Nasal cavity respiratory epithelium epithelial cell of viscerocranial mucosa (primary cell): ENCODE measurements at places on chromosomes 16 and 17. TPM values are rescaled to one million over a fixed set of nuclear protein-coding genes. Genes with fewer than 3 reads are reported as not detected.

The PRKCB gene
- under 0.01 TPM in 1 of 2 replicates, not detected in the other for total RNA-seq

The PYY gene
- total RNA-seq, result 0.68 TPM in 1 of 2 replicates, not detected in the other

The NUDT16L1 gene
- total RNA-seq, result 22.2 and 23.6 TPM in 2 replicates

The CACNG5 gene
- not detected in 2 replicates for total RNA-seq

The DCAKD gene
- 33.2 and 80.1 TPM in 2 replicates for total RNA-seq

The SLC13A2 gene
- 0.07 TPM in 1 of 2 replicates, not detected in the other for total RNA-seq

The CACNB1 gene
- 1.4 and 6.2 TPM in 2 replicates for total RNA-seq

The ELOB gene
- total RNA-seq, result 180 and 232 TPM in 2 replicates

The P2RX5 gene
- 1.4 and 4.3 TPM in 2 replicates for total RNA-seq

The WNT3 gene
- total RNA-seq, result 1.0 and 1.1 TPM in 2 replicates

The ASPA gene
- not detected in 2 replicates for total RNA-seq

The TM4SF5 gene
- total RNA-seq, result not detected in 2 replicates

The NPTX1 gene
- under 0.01 TPM in 1 of 2 replicates, not detected in the other for total RNA-seq

The LRRC36 gene
- not detected in 2 replicates for total RNA-seq

The ITGB4 gene
- 488 and 974 TPM in 2 replicates for total RNA-seq

The CYBA gene
- total RNA-seq, result 68.4 and 105 TPM in 2 replicates

The ABCC11 gene
- 0.21 and 0.34 TPM in 2 replicates for total RNA-seq

The PRAC2 gene
- not detected in 2 replicates for total RNA-seq

The USP6 gene
- total RNA-seq, result not detected in 2 replicates

The KRTAP4-4 gene
- total RNA-seq, result not detected in 2 replicates

The SLC52A1 gene
- 0.50 and 0.68 TPM in 2 replicates for total RNA-seq

The NAGS gene
- total RNA-seq, result 11.8 and 19.5 TPM in 2 replicates

The ABCC12 gene
- not detected in 2 replicates for total RNA-seq

The ZC3H18 gene
- total RNA-seq, result 15.4 and 23.5 TPM in 2 replicates

The TBX2 gene
- not detected in 2 replicates for total RNA-seq

The SARM1 gene
- 0.34 and 0.93 TPM in 2 replicates for total RNA-seq

The COTL1 gene
- 49.1 and 58.4 TPM in 2 replicates for total RNA-seq

The PABPN1L gene
- total RNA-seq, result not detected in 2 replicates

The NXPH3 gene
- total RNA-seq, result under 0.01 and 0.14 TPM in 2 replicates

The KRTAP9-8 gene
- total RNA-seq, result not detected in 2 replicates

The KRT13 gene
- 6.5 and 231 TPM in 2 replicates for total RNA-seq

The CRYBA1 gene
- total RNA-seq, result not detected in 2 replicates

The ZP2 gene
- not detected in 2 replicates for total RNA-seq

The SRR gene
- total RNA-seq, result 11.3 and 11.7 TPM in 2 replicates

The MARVELD3 gene
- total RNA-seq, result 18.5 and 48.7 TPM in 2 replicates

The CSH2 gene
- not detected in 2 replicates for total RNA-seq

The NLGN2 gene
- total RNA-seq, result 1.4 and 6.1 TPM in 2 replicates

The SRL gene
- total RNA-seq, result under 0.01 TPM in 2 replicates

The SOX15 gene
- 38.7 and 54.0 TPM in 2 replicates for total RNA-seq

The CDH3 gene
- total RNA-seq, result 791 and 1,052 TPM in 2 replicates

The HSPB9 gene
- total RNA-seq, result not detected in 2 replicates

The MT1G gene
- total RNA-seq, result 0.68 and 3.3 TPM in 2 replicates

The KRTAP3-3 gene
- not detected in 2 replicates for total RNA-seq

The EFCAB5 gene
- under 0.01 and 0.14 TPM in 2 replicates for total RNA-seq

The C16orf86 gene
- 0.34 and 0.85 TPM in 2 replicates for total RNA-seq
